Activated T-helper 17 cell treated with anti-CD3 and anti-CD28 coated beads, Interleukin-2, amount 50 U/mL, for 72 hours (primary cell): ENCODE measurements at places on chromosomes 16 and 17.

GRCh38 chr17:61247439-61247838, 152.2 kb upstream of the TBX2 start:
- no peak for ATAC-seq

DNA sequence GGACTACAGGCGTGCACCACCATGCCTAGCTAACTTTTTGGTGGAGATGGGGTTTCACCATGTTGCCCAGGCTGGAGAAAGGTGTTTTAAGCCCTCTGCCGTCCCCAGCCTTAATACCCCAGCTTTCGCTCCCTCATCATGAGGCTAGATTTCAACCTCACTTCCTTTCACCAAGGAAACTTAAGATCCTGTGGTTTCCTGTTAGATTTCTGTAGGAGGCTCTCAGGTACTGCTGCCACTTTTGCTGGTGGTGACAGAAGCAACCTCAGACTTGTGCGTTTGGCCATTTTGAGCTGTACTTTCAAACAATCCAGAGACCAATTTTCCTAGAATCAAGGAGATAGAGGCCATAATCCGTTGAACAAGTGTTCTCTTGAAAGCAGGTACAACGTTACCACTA, 36.2 kb downstream of the MPHOSPH6 start:
- peak; percentile 92 for ATAC-seq

DNA sequence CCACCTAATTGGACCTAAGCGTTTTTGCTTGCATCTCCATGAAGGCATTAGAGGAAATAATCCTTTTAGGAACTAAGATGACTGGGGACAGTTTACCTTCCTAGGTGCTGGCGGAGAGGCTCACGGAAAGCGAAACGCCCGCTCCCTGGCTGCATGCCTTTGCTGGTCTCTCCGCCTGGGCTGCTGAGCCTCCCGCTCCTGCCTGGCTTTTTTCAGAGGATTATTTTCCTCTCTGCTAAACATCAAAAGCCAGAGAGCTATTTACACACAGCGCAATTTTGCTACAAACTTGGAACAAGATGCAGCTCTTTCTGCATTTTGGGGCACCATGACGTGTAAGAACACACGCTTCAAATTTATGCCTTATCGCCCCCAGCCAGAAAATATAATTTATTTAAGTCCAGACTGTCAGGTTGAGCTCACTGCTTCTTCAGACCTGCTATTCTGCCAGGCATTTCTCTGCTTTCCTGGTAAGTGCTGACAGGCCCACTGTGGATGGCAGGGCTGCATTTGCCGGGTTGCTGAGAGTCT, 124.4 kb downstream of the SPACA3 start:
- ATAC-seq: no peak

DNA sequence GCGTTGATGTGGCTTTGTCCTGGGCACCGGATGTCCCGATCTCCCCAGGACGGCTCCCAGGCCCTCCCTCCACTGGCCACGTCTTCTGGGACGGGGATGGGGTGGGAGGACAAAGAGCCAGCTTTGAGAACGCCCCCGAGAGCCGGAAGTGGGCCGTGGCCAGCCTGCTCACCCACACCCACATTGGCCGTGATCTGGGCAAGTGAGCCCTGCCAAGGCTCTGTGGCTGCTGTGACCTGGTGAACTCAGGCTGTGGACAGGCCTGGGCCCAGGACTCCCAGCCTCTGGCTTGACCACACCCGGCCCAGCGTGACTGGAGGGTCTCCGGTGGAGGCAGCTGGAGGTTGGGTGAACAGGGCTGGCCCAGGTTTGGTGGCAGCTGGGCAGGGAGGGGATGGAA, 3.3 kb downstream of the CDH15 start:
- ATAC-seq: no peak

DNA sequence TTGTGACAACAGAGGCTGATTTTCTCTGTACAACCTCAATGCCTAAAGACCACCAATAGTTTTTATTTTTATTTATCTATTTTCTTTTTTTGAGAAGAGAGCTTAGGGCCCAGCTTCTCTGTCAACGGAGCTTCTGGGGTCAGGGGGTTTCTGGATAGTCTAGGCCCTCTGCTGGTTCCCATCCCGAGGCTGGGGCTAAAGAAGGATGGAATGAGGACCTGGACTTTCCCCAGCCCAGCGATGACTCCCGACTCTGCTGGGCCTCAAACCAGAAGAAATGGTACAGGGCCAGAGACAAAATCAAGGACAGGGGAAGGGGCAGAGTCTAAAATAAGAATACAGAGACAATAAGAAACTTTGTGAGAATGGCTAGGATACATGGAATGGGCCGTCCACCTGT, 5.7 kb upstream of the TSPOAP1 start:
- no peak for ATAC-seq

GRCh38 chr16:55349867-55350266, 25.9 kb downstream of the IRX6 start:
- ATAC-seq: no peak

- no peak for ATAC-seq
Observed at GRCh38 chr16:79865918-79866317, 265.4 kb upstream of the MAF start.

DNA sequence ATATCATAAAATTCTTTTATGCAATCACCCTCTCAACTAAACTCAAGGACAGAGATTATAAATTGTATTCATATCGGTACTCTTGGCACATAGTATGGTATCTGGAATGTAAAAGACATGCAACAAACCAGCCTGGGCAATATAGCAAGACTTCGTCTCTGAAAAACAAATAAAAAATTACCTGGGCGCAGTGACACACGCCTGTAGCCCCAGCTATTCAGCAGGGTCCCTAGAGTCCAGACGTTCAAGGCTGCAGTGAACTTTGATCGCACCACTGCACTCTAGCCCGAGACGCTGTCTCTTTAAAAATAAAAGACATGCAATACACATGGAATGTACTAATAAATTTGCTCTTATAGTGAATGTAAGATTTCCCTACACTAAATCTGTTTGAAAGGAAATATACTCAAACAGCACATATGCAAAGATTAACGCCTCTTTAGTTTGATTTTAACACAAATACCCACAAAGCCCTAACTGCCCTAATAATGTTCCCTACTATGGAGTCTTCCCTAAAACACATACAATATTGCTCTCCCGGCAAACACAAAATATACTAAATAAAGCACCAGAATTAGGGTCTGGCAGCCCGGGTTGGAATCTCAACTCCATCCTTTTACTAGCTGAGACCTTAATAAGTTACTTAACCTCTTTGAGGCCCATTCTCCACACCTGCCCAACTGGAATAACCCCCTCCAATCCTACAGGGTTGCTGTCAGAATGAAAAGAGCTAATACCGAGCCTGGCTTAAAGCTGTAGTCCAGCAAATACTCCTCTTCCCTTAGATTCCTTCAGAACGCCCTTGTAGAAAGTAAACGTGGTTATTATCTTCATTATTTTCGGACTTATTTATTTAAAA, 1.2 kb downstream of the ABCA5 start:
- ATAC-seq: no peak

GRCh38 chr16:52466994-52467393, 79.9 kb downstream of the TOX3 start:
- no peak for ATAC-seq

DNA sequence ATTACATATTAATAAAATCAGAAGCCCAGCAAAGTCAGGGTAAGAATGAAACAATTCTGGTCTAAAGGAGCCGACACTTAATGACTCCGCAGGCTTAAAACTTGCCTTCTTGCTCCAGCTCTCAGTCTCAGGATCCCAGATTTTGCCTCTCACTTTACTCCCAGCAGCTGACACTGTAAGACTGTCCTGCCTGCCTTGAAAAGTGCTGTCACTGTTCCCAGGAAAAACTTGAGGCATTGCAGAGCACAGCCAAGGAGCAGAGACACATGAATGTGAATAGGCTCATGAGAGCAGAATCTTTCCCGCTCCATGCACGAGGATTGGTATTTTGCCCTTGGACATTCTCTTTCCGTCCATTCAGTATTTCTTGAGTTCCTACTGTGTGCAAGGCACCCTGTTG, 457.6 kb upstream of the ZFHX3 start:
- no peak for ATAC-seq

GRCh38 chr16:64926476-64926875, 195.4 kb downstream of the CDH11 start:
- ATAC-seq: no peak

- ATAC-seq: no peak
Observed at GRCh38 chr17:61450641-61451537, 1.3 kb upstream of the TBX4 start.

DNA sequence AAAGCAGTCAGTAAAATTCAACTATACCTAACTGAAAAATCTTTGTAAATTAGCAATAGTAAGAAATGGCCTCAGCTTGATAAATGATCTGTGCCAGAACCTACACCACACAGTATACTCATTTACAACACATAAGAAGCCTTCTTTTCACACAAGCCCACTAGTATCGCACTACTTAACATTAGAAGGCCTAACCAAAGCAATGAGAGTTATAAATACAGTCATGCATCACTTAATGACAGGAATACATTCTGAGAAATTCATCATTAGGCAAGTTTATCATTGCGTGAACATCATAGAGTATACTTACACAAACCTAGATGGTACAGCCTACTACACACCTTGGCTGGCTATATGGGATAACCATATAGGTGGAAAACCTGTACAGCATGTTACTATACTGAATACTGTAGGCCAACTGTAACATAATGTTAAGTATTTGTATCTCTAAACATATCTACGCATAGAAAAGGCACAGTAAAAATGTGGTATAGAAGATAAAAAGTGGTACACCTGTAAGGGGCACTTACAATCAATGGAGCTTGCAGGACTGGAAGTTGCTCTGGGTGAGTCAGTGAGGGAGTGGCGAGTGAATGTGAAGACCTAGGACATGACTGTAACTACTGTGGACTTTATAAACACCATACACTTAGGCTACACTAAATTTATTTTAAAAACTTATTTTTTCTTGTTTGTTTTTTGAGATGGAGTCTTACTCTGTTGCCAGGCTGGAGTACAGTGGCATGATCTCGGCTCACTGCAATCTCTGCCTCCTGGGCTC, 126.5 kb upstream of the CORO6 start:
- ATAC-seq: peak; percentile 19

- no peak for ATAC-seq
Observed at GRCh38 chr17:60524463-60525327, 1.3 kb downstream of the APPBP2 start.

DNA sequence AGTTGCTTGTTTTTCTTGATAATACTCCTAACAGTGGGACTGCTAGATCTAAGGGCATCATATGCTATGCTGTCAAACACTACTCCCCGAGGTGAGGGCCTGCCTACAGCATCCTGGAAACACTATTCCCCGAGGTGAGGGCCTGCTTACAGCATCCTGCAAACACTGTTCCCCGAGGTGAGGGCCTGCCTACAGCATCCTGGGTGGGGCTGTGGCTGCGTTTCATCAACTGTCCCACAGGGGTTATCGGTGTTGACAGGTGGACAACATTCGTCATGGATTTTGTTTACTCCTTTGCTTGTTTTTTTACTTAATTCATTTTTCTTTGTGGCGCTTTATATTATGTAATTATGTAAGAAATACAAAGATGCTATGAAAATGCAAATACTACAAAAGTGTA, 22.5 kb downstream of the NPRL3 start:
- no peak for ATAC-seq

GRCh38 chr17:45149669-45150664, 1.7 kb downstream of the HEXIM1 start:
- no peak for ATAC-seq

- no peak for ATAC-seq
Observed at GRCh38 chr17:38464723-38465390, 36.6 kb downstream of the ARHGAP23 start.

DNA sequence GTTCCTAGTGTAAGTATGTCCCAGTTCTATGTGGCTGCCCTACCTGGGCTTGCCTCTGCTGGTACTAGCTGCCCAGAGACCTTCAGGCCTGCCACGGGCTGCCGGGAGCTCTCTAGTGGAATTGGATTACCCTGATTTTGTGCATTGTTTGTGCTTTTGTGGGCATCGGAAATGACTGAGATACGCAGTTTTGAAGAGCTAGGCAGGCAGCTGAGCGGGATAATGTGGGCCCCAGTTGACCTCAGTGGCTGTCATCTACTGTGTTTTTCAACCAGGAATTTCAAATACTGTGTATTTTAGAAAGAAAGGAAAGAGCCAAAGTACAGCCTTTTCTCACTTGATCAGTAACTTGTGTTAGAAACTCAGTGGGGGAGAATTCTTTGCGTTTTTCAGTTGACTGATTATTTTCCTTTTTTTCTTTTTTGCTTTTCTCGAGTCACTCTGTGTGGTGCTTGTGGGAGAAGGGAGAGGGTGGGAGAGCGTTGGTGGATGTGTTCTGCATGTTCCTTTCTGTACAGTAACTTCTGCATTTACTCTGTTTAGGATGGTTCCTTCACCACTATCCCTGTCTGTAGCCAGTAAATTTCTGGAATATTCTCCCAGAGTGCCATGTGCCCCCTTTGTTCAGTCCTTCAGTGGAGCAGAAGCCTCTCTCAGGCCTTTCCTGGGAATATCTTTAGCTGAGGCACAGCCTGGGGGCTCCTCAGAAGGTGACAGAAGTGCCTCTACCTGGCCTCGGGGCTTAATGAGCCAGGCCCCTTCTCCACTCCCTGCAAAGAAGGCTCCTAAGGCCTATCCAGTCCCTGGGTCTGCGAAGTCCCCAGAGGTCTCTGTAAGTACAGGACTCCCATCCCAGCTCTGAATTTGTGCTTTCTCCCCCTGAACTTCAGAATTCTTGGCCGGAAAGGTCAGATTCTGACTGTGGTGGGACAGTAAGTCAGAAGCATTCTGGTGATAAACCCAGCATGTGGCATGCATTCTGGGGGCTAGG, 15.0 kb upstream of the SLC12A3 start:
- ATAC-seq: no peak

DNA sequence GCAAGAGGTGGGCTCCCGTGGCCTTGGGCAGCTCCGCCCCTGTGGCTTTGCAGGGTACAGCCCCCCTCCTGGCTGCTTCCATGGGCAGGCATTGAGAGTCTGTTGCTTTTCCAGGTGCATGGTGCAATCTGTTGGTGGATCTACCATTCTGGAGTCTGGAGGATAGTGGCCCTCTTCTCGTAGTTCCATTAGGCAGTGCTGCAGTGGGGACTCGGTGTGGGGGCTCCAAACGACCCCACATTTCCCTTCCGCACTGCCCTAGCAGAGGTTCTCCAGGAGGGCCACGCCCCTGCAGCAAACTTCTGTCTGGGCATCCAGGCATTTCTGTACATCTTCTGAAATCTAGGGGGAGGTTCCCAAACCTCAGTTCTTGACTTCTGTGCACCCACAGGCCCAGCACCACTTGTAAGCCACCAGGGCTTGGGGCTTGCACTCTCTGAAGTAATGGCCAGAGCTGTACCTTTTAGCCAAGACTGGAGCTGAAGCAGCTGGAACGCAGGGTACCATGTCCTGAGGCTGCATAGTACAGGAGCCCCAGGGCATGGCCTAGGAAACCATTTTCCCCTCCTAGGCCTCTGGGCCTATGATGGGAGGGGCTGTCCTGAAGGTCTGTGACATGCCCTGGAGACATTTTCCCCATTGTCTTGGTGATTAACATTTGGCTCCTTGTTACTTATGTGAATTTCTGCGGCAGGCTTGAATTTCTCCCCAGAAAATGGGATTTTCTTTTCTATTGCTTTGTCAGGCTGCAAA, 6.0 kb downstream of the PRKAR1A start:
- ATAC-seq: no peak

DNA sequence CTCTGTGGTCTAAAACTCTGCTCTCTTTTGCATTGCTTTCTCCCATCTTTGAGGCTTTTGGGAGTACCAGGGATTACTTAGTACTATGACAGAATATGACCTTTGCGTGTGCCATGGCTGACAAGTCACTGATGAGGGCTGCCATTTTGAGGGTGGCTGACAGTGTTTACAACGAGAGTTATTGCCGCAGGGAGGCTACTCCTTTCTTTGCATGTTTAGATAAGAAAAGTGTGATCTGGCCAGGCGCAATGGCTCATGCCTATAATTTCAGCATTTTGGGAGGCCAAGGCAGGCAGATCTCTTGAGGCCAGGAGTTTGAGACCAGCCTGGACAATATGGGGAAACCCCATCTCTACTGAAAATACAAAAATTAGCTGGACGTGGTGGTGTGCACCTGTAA, 77.5 kb downstream of the GSG1L start:
- ATAC-seq: no peak
